ENCODE measurements at places on chromosomes 1 and 21.

- no peak for DNase-seq
Measured at GRCh38 chr1:228457017-228457395, 30.2 kb upstream of the RNF187 start.

GRCh38 chr1:232620356-232620969 lies 9.5 kb downstream of the SIPA1L2 start:
- no peak for DNase-seq

- no peak for DNase-seq
Measured at GRCh38 chr1:168476588-168477385, 67.0 kb downstream of the XCL2 start.

- DNase-seq, result no peak
Measured at GRCh38 chr1:48771561-48771960, 5.1 kb downstream of the BEND5 start.

- no peak for DNase-seq
Measured at GRCh38 chr1:87549738-87550137, 221.1 kb downstream of the LMO4 start.

DNA sequence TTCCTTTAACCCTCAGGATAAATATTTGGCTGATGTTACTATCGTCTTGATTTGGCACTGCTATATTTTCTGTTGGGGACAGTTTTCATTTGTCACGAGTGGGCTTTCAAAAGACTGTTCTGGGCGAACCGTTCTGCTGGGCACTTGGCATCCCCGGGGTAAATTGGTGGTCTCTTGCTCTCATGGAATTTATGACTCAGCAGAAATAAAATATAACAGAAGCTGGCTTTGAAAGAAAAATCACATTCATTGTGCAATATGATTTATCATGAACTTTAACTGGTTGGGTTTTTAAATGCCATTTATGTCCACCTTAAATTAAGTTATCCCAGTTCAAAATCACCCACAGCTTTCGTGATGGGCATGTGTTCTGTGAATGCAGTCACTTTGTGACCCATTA lies 147.3 kb downstream of the KAZN start:
- DNase-seq, result no peak

DNA sequence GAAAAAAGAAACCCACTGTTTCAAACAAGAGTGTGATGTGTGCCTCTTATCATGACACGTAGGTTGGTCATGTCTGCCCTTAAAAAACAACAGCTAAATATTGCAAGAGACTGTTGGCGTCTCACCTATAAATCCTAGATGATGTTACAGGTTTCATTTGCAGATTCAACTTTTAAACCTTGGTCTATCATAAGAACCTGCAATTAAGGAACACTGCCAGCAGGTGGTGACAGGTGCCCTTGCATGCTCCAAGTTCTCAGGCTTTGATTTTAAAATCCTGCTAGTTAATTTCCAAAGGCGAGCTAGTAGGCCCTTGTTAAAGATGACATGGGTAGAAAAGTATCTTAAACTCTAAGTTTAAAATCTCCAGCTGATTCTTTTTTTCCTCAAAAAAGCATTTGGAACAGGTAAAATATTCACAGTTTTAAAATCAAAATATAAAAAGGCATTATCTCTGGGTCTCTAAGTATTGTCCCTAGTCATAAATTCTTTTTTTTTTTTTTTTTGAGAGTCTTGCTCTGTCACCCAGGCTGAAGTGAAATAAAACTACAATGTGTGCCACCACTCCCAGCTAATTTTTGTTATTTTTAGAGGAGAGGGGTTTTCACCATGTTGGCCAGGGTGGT lies 39.1 kb downstream of the CLSTN1 start:
- peak; percentile 33 for DNase-seq

DNA sequence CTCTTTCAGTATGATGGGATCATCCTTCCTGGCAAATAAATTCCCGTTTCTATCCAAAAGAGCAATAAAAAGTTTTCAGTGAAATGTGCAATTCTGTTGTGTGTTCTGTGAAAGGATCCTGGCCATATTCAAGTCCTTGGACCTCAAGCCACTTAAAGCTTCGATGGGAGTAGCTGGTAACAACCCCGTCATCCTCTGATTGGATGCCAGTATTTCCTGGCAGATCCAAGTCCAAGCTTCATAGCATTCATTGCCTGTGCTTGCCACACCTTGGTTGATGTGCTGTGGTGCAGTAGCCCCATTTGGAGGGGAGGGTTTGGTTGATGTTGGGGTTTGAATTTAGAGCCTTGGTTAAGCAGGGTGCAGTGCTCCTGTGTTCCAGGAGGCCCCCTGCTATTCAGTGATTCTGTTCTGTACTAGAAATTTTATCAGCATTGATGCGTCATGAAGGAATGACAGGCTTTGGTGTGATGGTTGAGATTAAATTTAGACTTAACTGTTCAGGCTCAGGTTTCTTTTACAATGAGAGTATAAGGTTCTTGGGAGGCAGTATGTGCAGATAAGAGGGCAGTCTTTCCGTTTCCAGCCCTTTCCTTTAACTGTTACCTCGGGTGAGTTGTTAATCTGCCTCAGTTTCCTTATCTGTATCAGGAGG lies 4.9 kb downstream of the RPL11 start:
- no peak for DNase-seq

DNA sequence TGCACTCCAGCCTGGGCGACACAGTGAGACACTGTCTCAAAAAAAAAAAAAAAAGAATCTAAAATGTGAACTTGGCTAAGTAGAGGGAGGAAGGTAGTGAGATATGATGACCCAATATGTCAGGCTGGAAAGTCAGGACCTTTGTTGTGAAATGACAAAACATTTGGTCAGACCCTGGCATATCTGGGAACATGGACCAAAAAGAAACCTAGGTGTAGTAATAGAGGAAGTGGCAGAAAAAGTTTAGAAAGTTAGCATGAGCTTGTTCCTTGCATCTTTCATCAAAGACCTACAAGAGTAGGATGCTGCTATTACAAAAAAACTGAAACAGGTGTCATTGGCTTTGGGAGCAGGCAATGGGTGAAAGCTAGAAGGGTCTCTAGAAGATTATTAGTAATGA lies 7.3 kb upstream of the S100A3 start:
- DNase-seq, result no peak

DNA sequence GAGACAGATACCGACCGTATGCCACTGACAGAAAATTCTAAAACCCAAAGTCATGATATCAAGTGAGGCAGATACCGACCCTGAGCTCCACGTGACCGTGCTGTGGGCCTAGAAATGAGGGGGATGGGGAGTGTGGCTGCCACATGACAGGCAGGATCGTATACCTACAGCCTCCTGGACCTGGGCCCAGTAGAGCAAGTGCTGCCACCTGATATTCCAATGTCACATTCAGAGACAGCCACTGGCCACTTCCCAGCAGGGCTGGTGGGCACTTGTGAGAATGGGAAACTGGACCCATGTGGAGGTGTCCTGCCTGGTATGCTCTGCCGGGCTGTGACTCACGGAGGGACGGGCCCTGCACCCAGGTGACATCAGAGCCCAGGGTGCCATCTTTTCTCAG lies 44.6 kb upstream of the CLDN14 start:
- no peak for DNase-seq

DNA sequence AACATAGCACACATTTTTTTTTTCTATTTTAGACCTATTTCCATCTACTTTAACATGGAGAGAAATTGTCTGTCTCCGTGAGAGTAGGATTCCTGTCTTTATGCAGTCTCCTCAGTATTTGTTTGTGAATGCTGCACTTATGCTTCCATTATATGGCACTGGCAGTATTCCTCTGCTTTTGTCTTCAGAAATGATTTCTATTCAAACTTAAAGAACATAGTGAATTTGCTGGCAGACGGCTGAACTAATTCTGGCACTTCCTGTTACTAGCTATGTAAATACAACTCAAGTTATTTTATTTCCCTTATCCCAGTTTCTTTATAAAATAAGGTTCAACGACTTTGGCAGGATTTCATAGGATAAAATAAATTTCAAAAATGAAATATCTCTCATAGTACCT lies 45.3 kb downstream of the KCTD3 start:
- DNase-seq, result no peak

DNA sequence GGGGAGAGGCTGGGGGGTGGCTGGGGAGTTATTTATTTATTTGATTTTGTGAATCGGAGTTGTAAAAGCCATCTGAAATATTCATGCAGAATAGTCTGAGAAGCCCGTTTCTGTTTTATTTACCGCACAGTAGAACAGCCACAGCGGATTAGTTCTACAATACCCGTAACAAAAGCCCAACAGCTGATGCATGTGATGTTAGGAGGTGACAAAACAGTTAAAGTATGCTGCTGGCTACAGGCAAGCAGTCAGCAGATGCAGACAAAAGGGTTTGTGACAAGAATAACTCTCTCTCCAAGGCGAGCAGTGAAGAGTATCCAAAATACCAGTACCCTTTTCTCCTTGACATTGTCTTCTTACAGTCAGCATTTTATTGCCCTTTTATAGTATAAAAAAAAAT lies 42.0 kb downstream of the PROX1 start:
- no peak for DNase-seq

DNA sequence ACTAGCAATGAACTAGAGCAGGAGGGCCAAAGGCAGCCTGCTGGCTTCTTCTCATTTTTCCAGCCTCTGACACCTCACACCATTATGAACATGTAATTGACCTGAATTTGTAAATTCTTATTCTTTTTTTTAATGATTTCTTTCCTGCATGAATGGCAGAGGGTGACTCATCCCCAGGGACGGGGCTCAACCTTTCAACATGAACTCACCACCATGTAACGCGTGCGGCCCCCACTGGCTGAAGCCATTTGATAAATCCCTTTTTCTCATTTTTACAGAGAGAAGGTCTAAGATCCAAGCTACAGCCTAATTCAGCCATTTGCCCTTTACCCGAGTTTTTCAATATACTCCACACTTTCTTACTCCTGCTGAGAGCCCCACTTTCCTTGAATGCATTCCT lies 9.3 kb upstream of the ETS2 start:
- no peak for DNase-seq

GRCh38 chr21:16309250-16309971 lies 579.6 kb downstream of the USP25 start:
- DNase-seq, result no peak

GRCh38 chr1:219271818-219272535 lies 98.3 kb downstream of the LYPLAL1 start:
- DNase-seq, result no peak

- DNase-seq, result no peak
Measured at GRCh38 chr1:167697667-167698141, 24.1 kb upstream of the MPZL1 start.

GRCh38 chr21:33267250-33267649 lies 1.1 kb downstream of the IL10RB start:
- no peak for DNase-seq

DNA sequence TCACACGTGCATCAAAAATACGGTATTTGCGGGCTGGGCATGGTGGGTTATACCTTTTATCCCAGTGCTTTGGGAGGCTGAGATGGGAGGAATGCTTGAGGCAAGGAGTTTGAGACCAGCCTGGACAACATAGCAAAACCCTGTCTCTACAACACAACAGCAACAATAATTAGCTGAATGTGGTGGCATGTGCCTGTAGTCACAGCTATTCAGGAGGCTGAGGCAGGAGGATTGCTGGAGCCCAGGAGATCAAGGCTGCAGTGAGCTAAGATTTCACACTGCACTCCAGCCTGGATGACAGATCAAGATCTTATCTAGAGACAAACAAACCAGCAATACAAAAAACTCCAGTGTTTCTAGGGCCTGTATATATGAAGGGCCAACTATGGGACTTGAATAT lies 30.6 kb downstream of the PTPRU start:
- no peak for DNase-seq

DNA sequence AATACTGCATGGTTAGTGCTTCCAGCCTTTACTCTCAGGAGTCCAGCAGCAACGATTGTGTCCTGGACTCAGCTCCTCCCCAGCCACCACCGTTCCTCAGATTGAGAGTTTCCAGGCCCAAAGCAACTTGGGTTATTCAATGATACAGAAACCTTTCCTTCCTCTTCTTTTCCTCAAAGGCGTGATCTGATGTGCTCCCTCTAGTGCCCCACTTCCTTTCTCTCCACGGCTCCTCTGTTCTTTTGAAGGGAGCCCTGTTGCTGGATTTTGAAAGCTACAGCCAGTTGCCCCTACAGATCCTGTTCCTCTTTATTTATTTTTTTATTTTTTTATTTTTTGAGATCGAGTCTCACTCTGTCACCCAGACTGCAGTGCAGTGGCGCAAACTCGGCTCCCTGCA lies 14.1 kb downstream of the CRP start:
- no peak for DNase-seq

GRCh38 chr1:184801503-184801902 lies 46.8 kb upstream of the EDEM3 start:
- peak; percentile 24 for DNase-seq

DNA sequence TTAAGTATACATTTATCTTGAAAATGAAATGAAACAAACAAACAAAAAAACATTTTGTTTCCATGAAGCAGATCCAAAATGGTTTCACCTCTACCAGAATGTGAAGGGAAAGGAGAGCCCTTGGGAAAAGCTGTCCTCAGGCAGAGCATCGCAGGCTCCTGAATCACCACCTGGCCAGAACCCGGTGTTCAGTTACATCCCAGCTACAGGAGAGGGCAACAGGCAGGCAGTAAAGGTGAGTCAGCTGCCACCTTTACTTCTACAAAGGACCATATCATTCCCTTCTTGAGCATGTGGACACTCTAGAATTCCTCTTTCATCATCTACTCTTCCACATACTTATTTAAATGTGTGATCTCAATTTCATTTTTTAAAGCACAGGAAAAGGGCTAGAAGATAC lies 151.2 kb downstream of the PIGK start:
- DNase-seq, result no peak

DNA sequence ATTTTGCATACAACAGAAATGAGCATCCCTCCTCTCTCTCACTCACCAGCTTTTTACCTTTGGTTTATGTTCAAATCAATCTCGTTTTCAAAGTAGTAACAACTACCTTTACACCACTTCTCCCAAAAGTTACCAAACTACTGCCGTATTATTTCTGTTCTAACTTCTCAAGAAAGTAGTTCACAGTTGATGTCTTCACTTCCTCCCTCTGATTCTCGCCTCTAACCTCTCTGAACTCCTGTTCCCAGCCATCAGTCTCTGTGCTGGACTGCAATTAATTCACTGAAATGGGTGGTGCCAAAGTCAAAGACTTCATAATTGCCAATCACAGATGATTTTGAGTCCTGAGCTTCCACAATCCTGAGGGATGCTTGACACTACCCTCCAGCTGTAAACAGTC lies 54.0 kb downstream of the ZNF281 start:
- DNase-seq, result no peak

- DNase-seq, result no peak
Measured at GRCh38 chr1:234507089-234507488, 28.1 kb upstream of the TARBP1 start.

DNA sequence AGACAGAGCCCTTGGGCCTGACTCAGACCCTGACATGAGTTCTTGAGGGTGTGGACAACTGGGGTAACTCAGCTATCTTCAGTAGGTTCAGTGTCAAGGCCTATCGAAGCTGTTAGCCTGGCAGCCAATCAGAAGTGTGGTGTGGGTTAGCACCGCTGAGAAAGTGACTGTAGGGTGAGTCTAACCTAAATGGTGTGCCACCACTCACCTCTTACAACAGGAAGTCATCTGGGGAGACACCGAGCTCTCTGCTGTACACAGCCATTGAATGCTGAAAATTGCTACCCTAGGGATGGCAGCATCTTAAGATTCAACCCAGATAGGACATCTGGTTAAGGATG lies 44.6 kb downstream of the RASSF5 start:
- no peak for DNase-seq
